ENCODE measurements at places on chromosomes 13 and 19. TPM values are rescaled to one million over a fixed set of nuclear protein-coding genes. Genes with fewer than 3 reads are reported as not detected.

DNA sequence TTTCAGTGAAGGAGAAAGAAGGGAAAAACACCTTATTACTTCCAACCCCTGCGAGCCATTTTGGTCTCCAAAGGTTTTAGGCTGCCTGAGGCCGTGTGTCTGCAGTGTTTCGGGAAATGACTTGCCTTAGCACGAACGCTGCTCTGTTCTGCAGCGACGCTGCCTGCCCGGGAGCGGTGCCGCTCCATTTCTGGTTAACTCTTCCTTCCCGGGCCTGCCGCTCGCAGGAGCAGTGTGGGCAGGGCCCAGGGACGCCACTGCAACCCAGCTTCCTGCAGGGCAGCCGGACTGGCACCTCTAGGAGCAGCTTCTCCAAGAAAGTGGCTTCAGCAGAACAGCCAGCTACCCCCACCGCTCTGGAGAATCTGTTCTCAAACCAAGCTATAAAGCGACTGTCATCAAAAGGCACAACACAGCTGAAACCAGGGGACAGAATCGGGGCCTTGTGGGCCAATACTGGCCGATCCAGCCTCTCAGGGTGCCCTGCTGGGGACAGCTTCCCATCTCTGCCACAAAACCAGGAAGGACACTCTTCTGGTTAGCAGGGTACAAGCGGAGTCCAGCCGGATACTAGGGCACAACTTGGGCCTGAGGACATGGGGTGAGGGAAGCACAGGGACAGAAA, 72.2 kb downstream of the KCTD15 start:
- H3K36me3 ChIP-seq, result no peaks in the 10 kb centered on the region
- DNase-seq, result peak; percentile 50
- H3K4me1 ChIP-seq, result peaks cover 14% of the 10 kb centered on the region
- no peak overlapping the region for H3K4me3 ChIP-seq

Gene PLPPR3
- 91.6 TPM for total RNA-seq

GRCh38 chr19:12092956-12093355, 28.4 kb downstream of the ZNF844 start:
- H3K4me1 ChIP-seq, result no peaks in the 10 kb centered on the region
- H3K27ac ChIP-seq, result no peak overlapping the region
- H3K27me3 ChIP-seq, result no peaks in the 10 kb centered on the region
- H3K4me3 ChIP-seq, result peak overlapping the region; percentile 61

GRCh38 chr19:55503502-55504251, 15.4 kb downstream of the SSC5D start:
- H3K4me3 ChIP-seq, result no peak overlapping the region
- H3K27me3 ChIP-seq, result peaks cover 35% of the 10 kb centered on the region
- no peak overlapping the region for H3K27ac ChIP-seq
- no peaks in the 10 kb centered on the region for H3K36me3 ChIP-seq
- H3K4me1 ChIP-seq, result no peaks in the 10 kb centered on the region
- peak; percentile 97 for DNase-seq

DNA sequence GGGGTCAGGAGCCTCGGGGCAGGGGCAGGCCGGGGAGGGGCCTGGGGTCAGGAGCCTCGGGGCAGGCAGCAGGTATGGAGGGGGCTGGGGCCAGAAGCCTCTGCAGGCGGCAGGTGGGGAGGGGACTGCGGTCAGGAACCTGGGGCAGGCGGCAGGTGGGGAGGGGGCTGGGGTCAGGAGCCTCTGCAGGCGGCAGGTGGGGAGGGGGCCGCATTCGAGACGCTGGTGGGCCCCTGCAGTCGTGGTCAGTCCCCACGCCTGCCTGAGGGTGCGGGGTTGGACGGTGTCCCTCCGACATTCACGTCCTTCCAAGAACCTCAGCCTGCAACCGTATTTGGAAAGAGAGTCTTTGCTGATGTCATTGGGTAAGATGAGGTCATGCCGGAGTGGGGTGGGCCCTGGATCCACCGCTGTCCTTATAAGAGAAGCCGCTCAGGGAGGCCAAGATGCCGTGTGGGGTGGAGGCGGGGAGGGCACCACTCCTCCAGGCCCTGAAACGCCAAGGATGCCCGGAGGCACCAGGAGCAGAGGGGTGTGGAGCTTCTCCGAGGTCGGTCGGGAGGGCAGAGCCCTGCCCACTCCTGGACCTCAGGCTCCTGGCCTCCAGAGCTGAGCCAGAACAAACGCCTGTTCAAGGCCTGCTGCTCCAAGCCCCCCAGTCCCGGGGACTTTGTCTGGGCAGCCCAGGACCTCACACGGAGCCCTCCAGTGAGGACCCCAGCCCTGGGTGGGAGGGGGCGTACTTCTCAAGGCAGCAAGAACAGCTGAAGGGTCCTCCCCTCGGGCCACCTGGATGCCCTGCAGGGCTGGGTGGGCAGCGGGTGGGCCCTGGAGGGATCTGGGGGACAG, 30.1 kb downstream of the PIP5K1C start:
- H3K36me3 ChIP-seq, result no peaks in the 10 kb centered on the region
- H3K4me1 ChIP-seq, result peaks cover 39% of the 10 kb centered on the region
- peak; percentile 45 for DNase-seq
- H3K27ac ChIP-seq, result peak overlapping the region; percentile 76

DNA sequence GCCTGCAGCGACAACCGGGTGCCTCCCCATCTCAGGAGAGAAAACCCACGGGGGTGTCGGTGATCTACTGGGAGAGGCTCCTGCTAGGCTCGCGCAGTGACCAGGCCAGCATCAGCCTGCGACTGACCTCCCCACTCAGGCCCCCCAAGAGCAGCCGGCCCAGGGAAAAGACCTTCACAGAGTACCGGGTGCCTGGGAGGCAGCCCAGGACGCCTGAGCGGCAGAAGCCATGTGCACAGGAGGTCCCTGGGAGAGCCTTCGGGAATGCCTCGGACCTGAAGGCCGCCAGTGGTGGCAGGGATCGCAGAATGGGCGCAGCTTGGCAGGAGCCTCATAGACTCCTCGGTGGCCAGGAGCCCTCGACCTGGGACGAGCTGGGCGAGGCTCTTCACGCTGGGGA, 3.9 kb downstream of the ZNF324B start:
- H3K4me3 ChIP-seq, result no peak overlapping the region
- H3K27me3 ChIP-seq, result peaks cover 20% of the 10 kb centered on the region
- no peak overlapping the region for H3K27ac ChIP-seq
- H3K36me3 ChIP-seq, result no peaks in the 10 kb centered on the region
- no peak for DNase-seq

Gene LILRA1
- not detected for total RNA-seq

DNA sequence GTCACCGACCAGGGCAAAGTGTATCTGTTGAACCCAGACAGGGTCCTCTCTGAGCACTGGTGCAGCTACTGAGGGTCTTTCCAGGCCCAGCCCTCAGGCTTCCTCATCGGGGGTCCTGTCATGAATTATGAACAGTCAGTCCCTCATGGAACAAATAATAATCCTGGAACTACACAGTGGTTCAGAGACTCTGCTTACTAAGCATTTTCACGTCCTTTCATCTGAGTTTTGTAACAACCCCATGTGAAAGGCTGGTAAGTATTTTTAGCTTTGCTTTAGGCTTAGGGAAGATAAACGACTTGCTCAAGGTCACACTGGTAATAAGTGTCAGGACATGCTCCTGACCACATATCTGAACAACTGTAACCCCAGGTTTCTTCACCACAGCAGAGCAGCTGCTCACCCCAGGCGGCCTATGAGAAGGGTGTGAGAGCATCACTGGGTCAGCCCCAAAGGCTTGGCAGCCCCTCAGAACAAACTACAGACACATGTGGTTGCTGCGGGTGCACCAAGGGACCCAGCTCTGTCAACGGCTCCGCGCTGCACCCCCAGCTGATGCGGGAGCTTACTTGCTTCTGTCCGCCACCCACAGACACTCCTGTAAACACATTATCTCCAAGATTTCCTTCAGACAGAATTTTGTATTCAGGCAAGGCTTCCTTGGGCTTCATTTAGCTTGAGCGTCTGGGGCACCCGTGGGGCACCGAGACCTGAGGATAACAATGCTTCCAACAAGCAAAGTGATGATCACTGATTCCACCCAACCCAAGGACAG, 19.4 kb upstream of the GSX1 start:
- H3K36me3 ChIP-seq, result no peaks in the 10 kb centered on the region
- H3K4me3 ChIP-seq, result no peak overlapping the region
- H3K4me1 ChIP-seq, result peaks cover 20% of the 10 kb centered on the region
- H3K27ac ChIP-seq, result no peak overlapping the region
- no peak for DNase-seq

DNA sequence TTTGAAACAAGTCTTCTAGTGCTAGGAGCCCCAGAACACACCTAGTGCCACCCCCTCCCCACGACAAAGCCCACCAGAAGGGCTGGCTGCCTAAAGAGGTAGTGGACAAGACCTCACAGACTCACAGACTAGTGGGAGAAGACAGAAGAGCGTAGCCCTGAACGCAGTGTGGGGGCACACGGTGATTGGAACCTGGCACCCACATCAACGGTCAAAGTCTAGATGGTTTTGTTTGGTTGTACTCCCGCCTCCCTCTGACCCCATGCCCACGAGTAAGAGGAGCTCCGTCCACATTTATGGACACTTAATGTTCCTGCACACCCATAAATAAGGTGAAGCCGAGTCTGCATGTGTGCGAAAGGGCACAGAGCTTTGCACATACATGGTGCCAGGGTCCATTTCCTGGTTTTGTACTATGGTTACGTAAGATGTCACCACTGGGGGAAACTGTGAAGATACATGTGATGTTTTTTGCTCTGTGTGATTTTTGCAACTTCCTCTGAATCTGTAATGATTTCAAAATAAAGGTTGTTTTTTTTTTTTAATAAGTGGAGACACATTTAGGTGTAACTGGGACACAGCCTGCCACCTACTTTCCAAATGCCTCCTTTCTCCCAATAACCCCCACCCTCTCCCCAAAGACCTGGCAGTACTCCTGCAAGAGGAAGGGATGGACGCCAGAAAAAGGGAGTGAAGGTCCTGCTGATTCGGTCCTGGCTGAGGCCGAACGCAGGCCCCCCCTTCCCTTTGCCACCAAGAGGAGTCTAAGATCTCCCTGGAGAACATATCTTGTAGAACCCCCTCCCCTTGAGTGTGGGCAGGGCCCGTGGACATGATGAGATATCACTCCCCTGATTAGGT, 72.8 kb downstream of the GNG7 start:
- H3K36me3 ChIP-seq, result no peaks in the 10 kb centered on the region
- no peaks in the 10 kb centered on the region for H3K4me1 ChIP-seq
- H3K27me3 ChIP-seq, result no peaks in the 10 kb centered on the region
- no peak overlapping the region for H3K4me3 ChIP-seq
- no peak overlapping the region for H3K27ac ChIP-seq

DNA sequence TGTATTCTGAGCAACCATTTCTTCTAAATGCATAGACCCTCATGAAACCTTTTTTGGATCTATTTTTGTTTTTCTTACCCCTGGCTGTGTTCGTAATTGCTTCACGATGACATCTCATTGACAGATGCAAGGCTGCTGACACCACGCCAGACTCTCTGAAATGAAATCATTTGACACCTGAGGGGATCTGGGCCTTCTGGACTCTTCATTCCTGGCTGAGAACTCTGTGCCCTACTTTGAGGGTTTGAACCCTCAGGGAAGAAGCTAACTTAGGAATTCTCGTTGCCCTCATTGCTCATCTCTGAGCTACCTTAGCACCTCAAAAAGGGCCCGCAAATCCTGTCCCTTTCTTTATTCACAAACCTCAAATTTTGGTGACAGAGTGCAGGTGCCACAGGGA, 40.5 kb upstream of the NBEA start:
- no peak overlapping the region for H3K27ac ChIP-seq
- H3K27me3 ChIP-seq, result no peaks in the 10 kb centered on the region
- peaks cover 32% of the 10 kb centered on the region for H3K4me1 ChIP-seq
- no peak overlapping the region for H3K4me3 ChIP-seq
- no peak for DNase-seq
- H3K36me3 ChIP-seq, result no peaks in the 10 kb centered on the region

- H3K27me3 ChIP-seq, result no peaks in the 10 kb centered on the region
- no peaks in the 10 kb centered on the region for H3K36me3 ChIP-seq
Observed at GRCh38 chr13:109096101-109096500, 466.7 kb downstream of the MYO16 start.

GRCh38 chr13:101868585-101869469, 416.4 kb downstream of the ITGBL1 start:
- no peak for DNase-seq
- no peaks in the 10 kb centered on the region for H3K4me1 ChIP-seq
- no peak overlapping the region for H3K27ac ChIP-seq
- no peaks in the 10 kb centered on the region for H3K36me3 ChIP-seq

GRCh38 chr13:104567114-104567513, 1500.9 kb upstream of the SLC10A2 start:
- H3K4me3 ChIP-seq, result no peak overlapping the region
- H3K27me3 ChIP-seq, result no peaks in the 10 kb centered on the region
- H3K27ac ChIP-seq, result no peak overlapping the region
- no peak for DNase-seq

GRCh38 chr13:59391696-59392095, 772.0 kb downstream of the DIAPH3 start:
- H3K27ac ChIP-seq, result no peak overlapping the region
- H3K36me3 ChIP-seq, result no peaks in the 10 kb centered on the region
- peaks cover 5% of the 10 kb centered on the region for H3K4me1 ChIP-seq
- peak; percentile 80 for DNase-seq
- H3K4me3 ChIP-seq, result no peak overlapping the region
- H3K27me3 ChIP-seq, result no peaks in the 10 kb centered on the region

DNA sequence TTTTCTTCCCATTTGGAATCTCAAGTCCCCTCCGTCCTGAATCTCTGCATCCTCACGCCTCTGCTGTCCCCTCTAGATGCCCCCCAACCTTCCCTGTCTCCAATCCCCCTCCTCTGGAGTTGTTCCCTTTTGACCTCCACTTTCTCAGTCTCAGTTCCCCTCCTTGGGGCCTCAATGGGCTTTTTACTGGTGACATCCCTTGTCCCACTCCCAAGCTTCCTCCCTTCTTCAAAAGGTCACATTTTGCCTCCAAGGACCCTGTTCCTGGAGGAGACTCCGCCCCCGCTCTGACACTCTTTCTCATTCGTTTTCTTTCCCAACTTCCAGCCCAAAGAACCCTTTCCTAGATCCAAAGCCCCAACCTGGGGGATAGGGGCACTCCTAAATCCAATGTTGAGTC, 1.0 kb downstream of the AP2S1 start:
- peaks cover 4% of the 10 kb centered on the region for H3K4me1 ChIP-seq
- peak; percentile 38 for DNase-seq
- peak overlapping the region; percentile 96 for H3K4me3 ChIP-seq
- peak overlapping the region; percentile 92 for H3K27ac ChIP-seq
- H3K36me3 ChIP-seq, result no peaks in the 10 kb centered on the region
